HT-29 (cell line): ENCODE measurements at places on chromosomes 11 and 22.

DNA sequence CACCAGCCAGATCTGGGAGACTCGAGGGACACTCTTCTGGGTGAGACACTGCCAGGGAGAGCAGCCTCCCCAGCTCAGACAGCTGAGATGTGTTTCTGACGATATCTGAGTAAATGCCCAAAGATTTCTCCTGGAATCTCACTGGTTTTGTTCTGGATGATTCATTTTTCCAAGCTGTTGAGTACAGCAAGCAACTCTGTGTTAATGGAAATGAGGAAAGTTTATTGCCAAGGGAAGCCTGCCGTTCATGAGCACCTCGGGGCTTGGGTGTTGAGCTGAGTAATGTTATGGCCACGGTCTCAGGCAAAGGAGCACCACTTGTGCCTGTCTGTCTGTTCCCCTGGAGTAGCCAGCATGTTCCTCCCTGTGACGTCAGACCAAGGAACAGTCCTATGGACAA is 1132.4 kb downstream of the BRD1 start:
- DNase-seq, result no peak

- DNase-seq, result no peak
These were observed 18.9 kb downstream of the ARFGAP2 start for GRCh38 chr11:47157805-47158204.

DNA sequence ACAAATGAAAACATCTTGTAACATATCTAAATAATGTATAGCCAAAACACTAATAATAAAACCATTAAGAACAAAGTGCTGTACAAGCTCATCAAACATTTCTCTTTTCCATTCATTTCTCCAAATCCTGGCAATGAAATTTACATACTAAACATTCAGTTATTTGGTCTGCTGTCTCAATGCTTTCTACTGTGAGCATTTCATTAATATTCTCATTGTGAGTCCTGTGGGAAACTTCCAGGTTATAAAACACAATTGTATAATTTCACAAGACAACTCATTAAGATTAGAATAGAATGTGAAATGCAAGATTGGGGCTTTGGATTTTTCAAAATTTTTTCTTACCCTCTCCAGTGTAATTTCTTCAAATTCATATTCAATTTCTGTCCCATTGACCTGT is 876.9 kb upstream of the CCDC90B start:
- DNase-seq, result no peak

DNA sequence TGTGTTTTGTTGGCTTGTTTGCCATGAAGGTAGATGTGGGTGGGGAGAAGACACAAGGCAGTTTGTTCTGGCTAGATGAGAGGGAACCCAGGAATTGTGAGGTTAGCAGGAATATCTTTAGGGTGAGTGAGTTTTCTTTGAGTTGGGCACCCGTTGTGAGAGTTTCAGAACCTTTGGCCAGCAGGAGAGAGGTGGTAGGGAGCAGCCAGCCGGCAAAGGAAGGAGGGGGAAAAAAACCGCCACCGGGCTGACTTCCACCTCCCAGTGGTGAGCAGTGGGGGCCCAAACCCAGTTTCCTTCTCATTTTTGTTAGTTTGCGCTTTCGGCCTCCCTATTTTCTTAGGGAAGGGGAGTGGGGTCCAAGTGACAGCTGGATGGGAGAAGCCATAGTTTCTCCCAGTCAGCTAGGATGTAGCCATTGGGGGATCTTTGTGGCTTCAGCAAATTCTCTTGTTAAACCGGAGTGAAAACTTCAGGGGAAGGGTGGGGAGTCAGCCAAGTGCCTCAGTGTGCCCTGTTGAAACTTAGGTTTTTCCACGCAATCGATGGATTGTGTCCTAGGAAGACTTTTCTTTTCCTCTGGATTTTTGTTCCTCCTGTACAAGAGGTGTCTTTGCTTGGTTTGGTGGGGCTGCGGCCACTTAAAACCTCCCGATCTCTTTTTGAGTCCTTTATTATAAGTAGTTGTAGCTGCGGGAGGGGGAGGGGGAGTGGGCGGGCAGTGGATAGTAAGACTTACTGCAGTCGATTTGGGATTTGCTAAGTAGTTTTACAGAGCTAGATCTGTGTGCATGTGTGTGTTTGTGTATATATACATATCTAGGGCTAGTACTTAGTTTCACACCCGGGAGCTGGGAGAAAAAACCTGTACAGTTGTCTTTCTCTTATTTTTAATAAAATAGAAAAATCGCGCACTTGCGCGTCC is 1.1 kb upstream of the GCAT start:
- peak; percentile 34 for DNase-seq

GRCh38 chr11:128022007-128022368 is 565.4 kb downstream of the ETS1 start:
- DNase-seq, result no peak

GRCh38 chr22:18985780-18986179 is 49.7 kb upstream of the PRODH start:
- DNase-seq, result no peak

- no peak for DNase-seq
These were observed 8.4 kb upstream of the HDHD5 start for GRCh38 chr22:17167486-17167885.

DNA sequence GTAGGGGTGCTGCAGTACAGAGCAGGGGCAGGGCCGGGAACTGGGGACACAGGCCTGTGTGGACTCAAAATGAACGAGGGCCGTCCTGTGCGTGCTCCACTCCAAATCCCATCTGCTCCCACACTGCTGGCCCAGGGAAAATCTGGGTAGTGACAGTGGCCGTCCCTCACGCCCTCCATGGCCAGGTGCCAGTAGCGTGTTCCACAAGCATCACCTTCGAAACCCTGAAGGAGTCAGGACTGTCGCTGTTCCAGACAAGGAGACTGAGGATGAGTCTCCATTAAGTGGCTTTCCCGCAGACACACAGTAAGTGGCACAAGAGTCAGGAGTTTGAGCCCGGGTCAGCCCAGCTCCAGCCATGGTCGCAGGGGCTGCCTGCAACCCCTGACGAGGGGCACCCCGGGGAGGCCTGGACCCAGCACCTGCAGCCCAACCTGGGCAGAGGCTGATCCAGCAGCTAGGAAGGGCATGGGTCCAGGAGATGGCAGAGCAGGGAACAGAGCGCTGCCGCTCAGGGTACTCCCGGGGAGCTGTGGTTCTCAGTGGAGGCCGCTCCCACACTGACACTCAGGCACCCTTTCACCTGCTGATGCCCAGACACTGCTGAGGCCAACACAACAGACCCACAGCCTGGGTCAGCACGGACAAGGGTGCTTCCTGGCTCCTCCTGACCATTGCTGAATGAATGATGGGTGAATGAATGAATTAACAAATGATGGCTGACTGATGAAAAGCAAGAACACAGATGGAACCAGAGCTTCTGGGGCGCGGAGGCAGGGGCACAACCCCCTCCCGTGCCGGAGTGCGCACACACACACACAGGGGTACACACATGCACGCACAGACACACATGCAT is 35.3 kb downstream of the IGF2 start:
- no peak for DNase-seq

DNA sequence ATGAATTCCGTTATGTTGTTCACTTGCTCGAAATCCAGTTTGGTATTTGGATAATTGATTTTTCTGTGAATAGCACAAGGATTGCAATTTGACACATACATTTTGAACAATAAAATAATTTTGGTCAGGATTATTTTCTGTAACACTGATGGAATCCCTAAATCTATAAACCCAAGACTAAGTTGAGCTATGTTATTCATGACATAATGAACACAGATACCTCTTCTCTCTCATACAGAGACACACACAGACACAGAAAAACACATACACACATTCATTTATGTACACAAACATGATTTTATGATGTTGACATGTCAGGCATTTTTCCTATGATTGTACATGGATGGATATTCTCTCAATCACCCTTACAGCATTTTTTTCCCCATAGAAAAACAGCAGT is at the start of gene OR4C5:
Gene OR4C5 (minus strand): TSS at position 101 of the 400 bp plus-strand sequence. CDS start 0 bp downstream, at position 101.
- no peak for DNase-seq
